ENCODE measurements at places on chromosomes 4 and X. TPM values are rescaled to one million over a fixed set of nuclear protein-coding genes. Genes with fewer than 3 reads are reported as not detected.
A peak's percentile ranks its signal among the peaks of the same experiment; 100 is the strongest.

- DNase-seq = no peak
These were observed 58.9 kb upstream of the RAI2 start for GRCh38 chrX:17919896-17920446.

The GPRASP3 gene
- 3.1 TPM for total RNA-seq

GRCh38 chr4:87017580-87018342, 83.0 kb downstream of the AFF1 start:
- DNase-seq = peak; percentile 47

The LEF1 gene
- 130 TPM for total RNA-seq

DNA sequence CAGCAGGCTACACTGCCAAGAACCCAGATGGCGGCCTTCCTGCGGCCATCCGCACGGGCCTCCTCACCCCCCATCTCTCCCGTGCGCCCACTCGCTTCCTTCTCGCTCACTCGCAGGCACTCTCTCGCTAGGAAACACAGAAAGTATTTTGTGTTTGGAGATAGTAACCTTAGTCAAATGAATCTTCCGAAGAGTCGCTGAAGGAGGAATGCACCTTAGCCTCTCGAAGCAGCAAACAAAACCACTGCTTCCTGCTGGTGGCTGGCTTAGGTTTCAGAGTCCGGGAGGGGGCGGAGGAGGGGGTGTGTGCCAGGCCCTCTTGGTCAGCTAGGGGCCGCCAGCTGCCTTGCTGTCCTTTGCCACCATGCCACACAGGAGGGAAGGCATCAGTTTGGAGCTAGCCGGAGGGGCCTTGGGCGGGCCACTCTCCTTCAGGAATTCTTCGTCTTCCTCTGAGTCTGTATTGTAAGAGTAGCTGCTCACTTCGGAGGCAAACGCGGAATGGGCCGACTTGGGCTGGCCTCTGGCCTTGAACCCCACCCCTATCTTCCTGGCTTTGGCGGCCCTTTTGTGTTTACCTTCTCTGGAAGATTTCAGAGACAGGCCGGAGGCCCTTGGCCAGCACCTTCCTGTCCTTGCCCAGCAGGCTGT, 73.2 kb upstream of the UCP1 start:
- no peak for DNase-seq

Data from activated T-cell treated with anti-CD3 and anti-CD28 coated beads, Interleukin-2, amount 50 U/mL, for 72 hours (primary cell).